ENCODE measurements at places on chromosomes 7 and 10. TPM values are rescaled to one million over a fixed set of nuclear protein-coding genes. Genes with fewer than 3 reads are reported as not detected.

GRCh38 chr7:80764132-80764531 is 125.7 kb downstream of the CD36 start:
- H3K4me3 ChIP-seq = no peak overlapping the region
- H3K27ac ChIP-seq = no peak overlapping the region
- no peaks in the 10 kb centered on the region for H3K27me3 ChIP-seq
- peaks cover 25% of the 10 kb centered on the region for H3K4me1 ChIP-seq
- no peak for DNase-seq

DNA sequence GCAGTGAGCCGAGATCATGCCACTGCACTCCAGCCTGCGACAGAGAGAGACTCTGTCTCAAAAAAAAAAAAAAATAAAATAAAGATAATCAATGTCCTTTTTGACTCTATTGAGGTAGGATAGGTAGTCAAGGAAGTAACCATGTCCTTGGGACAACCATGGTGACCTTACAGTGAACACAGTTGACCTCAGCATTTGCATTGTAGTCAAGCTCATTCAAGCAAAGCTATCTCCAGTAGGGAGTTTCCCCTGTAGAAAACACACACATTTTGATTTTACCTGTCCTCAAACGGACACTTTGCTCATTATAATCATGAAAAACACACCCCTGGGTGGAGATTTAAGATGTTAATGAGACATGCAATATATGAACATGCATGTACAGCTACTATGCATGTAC is 171.7 kb downstream of the KIF20B start:
- DNase-seq = no peak
- no peaks in the 10 kb centered on the region for H3K36me3 ChIP-seq
- H3K4me1 ChIP-seq = no peaks in the 10 kb centered on the region
- no peak overlapping the region for H3K27ac ChIP-seq
- H3K4me3 ChIP-seq = no peak overlapping the region

DNA sequence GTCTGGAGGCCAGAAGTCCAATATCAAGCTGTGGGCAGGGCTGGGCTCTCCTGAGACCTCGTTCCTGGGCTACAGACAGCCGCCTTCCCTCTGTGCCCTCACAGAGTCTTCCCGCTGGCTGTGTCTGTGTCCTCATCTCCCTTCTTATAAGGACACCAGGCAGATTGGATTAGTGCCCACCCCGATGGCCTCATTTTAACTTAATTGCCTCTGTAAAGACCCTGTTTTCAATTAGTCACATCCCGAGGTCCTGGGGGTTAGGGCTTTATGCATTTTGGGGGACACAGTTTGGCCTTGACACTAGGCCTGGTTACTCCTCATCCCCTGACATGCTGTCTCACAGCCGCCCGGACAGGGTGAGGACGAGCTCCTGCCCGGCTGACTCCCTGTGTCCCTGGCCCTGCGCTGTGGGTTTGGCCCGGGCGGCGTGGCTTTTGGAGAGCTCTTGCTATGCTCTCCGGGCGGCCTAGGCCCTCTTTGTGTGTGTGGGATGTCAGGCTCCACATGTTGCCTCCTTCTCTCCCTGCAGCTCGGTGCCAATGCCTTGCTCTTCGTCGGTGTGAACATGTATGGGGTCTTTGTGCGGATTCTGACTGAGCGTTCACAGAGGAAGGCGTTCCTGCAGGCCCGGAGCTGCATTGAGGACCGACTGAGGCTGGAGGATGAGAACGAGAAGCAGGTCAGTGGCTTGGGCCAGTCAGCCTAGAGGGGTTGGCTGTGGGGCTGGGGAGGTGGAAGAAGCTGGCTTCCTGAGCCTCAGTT is 18.2 kb downstream of the ADCY1 start:
- no peak for DNase-seq
- H3K4me1 ChIP-seq = peaks cover 7% of the 10 kb centered on the region

DNA sequence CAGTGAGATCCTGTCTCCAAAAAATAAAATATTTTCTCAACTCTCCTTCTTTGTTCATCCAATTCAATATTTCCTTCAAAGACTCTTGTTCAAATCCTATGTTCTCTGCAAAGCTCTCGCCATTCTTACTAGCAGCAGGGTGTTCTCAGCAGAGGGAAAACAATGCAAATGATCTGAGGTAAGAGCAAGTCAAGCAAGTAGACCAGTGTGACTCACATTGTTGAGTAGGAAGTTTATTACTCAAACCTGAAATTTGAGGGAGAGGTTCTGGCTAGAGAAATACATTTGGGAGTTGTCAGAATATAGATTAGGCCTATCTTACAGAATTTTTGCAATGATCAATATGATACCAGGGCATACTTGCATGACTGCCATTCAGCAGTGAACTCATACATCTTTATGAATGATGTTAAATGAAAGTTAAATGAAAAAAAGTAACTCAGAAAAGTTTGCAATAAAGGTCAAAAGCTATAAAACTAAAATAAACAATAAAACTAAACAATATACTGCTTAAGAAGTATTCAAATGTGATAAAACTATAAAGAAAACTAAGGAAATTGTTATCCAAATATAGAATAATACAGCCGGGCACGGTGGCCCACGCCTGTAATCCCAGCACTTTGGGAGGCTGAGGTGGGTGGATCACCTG is 5.8 kb downstream of the IDE start:
- H3K4me1 ChIP-seq = peaks cover 35% of the 10 kb centered on the region
- no peak overlapping the region for H3K4me3 ChIP-seq
- H3K27me3 ChIP-seq = no peaks in the 10 kb centered on the region
- H3K36me3 ChIP-seq = peaks cover 11% of the 10 kb centered on the region
- DNase-seq = no peak

GRCh38 chr10:43122826-43123225 is 15.4 kb upstream of the CSGALNACT2 start:
- peaks cover 2% of the 10 kb centered on the region for H3K27me3 ChIP-seq
- no peaks in the 10 kb centered on the region for H3K36me3 ChIP-seq
- H3K4me1 ChIP-seq = peaks cover 17% of the 10 kb centered on the region
- DNase-seq = no peak

Gene SDHAF3
- 27.3 TPM for total RNA-seq

GRCh38 chr7:45638916-45639315 is 64.7 kb downstream of the ADCY1 start:
- no peak overlapping the region for H3K4me3 ChIP-seq
- DNase-seq = no peak
- H3K4me1 ChIP-seq = peaks cover 9% of the 10 kb centered on the region
- H3K27me3 ChIP-seq = no peaks in the 10 kb centered on the region
- no peak overlapping the region for H3K27ac ChIP-seq

Gene OIT3
- total RNA-seq = 0.09 TPM

- no peak overlapping the region for H3K4me3 ChIP-seq
- H3K36me3 ChIP-seq = no peaks in the 10 kb centered on the region
- H3K27me3 ChIP-seq = no peaks in the 10 kb centered on the region
- no peak overlapping the region for H3K27ac ChIP-seq
These were observed 59.1 kb upstream of the COL1A2 start for GRCh38 chr7:94335586-94335985.

Gene IDI2
- not detected for total RNA-seq

GRCh38 chr7:100373261-100373831 is at the start of gene PILRA:
TSS of gene PILRA (plus strand) at chr7:100373487. CDS start at chr7:100373657, 170 bp downstream.
- H3K27ac ChIP-seq = no peak within 1 kb of the TSS
- H3K36me3 ChIP-seq = no peaks in the 10 kb centered on the region
- no peak within 1 kb of the TSS for H3K4me3 ChIP-seq
- DNase-seq = no peak
- peaks cover 2% of the 10 kb centered on the region for H3K27me3 ChIP-seq
- peaks cover 11% of the 10 kb centered on the region for H3K4me1 ChIP-seq

Gene SH2D4B
- 0.09 TPM for total RNA-seq

- no peak for DNase-seq
- H3K36me3 ChIP-seq = peaks cover 6% of the 10 kb centered on the region
- H3K27me3 ChIP-seq = no peaks in the 10 kb centered on the region
- no peaks in the 10 kb centered on the region for H3K4me1 ChIP-seq
- H3K4me3 ChIP-seq = no peak overlapping the region
- H3K27ac ChIP-seq = no peak overlapping the region
These were observed 204.6 kb downstream of the ANKRD7 start for GRCh38 chr7:118429141-118429540.

- H3K27ac ChIP-seq = no peak overlapping the region
- H3K4me3 ChIP-seq = no peak overlapping the region
- no peaks in the 10 kb centered on the region for H3K27me3 ChIP-seq
- H3K4me1 ChIP-seq = peaks cover 5% of the 10 kb centered on the region
- H3K36me3 ChIP-seq = peaks cover 2% of the 10 kb centered on the region
These were observed 57.5 kb downstream of the MDFIC start for GRCh38 chr7:114979388-114979787.

DNA sequence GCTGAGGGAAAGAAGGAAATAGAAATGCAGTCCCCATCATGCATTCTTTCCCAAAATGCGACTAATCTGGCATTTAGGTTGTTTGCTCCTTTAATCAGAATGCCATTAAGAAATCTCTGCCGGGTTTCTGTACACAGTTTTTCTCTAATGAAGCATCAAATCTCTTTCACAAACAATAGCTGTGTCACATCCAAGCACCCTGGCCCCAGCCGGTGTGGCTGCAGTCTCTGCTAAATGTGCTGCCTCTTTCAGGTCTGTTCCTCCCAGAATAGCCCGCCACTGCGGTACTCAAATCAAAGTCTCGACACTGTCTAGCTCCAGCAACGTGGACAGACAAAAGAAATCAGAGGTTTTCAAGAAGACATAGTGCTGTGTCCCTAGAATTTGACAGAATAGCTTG is 343.8 kb downstream of the KCNMA1 start:
- peaks cover 13% of the 10 kb centered on the region for H3K27me3 ChIP-seq
- no peak overlapping the region for H3K27ac ChIP-seq
- no peaks in the 10 kb centered on the region for H3K36me3 ChIP-seq

Gene DGKB
- 0.98 TPM for total RNA-seq

Data from neural crest cell (in vitro differentiated cells).